ENCODE measurements at places on chromosomes 11 and 22.

DNA sequence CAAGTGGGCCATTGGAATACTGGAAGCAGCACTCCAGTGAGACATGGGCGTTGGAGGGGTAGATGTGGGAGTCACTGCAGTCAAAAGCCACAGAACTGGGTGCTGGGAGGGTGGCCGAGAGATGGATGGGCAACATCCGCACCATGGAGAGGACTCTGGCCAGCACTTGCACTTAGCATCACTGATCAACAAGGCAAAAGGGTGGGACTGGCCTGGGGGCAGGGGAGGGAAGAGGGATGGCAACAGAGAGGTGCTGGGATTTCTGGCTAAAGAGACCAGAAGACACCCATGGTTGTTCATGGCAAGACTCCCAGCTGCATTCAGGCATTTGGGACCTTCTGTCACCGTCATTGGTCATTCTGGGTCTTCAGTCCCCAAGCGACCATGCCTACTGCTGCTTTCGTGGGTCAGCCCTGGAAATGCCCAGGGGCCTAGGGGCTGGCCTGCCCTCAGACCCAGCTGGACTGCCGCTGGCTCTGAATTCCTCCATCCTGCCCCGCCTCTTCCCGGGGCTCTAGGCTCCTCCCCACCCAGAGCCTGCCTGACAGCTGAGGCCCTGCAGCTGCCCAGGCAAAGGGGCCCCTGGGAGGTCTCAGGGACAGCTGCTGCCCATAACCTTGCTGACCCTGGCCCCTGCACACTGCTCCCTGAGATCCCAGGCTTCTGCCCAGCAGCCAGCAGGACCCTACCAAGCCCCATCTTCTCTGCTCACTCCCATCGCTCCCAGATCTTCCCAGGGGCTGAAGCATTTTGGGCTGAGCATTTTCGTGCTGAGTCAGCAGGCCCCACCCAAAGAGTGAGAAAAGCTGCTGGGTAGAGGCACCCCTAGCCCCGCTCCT, 13.0 kb upstream of the CDC42EP2 start:
- DNase-seq: no peak

GRCh38 chr11:113574586-113574985, 99.4 kb upstream of the DRD2 start:
- no peak for DNase-seq

- DNase-seq: no peak
Observed at GRCh38 chr11:100857236-100858005, 170.3 kb downstream of the ARHGAP42 start.

- no peak for DNase-seq
Observed at GRCh38 chr11:46413760-46414465, 22.3 kb upstream of the CHRM4 start.

GRCh38 chr11:111759376-111759775, 6.8 kb downstream of the PPP2R1B start:
- DNase-seq: no peak

DNA sequence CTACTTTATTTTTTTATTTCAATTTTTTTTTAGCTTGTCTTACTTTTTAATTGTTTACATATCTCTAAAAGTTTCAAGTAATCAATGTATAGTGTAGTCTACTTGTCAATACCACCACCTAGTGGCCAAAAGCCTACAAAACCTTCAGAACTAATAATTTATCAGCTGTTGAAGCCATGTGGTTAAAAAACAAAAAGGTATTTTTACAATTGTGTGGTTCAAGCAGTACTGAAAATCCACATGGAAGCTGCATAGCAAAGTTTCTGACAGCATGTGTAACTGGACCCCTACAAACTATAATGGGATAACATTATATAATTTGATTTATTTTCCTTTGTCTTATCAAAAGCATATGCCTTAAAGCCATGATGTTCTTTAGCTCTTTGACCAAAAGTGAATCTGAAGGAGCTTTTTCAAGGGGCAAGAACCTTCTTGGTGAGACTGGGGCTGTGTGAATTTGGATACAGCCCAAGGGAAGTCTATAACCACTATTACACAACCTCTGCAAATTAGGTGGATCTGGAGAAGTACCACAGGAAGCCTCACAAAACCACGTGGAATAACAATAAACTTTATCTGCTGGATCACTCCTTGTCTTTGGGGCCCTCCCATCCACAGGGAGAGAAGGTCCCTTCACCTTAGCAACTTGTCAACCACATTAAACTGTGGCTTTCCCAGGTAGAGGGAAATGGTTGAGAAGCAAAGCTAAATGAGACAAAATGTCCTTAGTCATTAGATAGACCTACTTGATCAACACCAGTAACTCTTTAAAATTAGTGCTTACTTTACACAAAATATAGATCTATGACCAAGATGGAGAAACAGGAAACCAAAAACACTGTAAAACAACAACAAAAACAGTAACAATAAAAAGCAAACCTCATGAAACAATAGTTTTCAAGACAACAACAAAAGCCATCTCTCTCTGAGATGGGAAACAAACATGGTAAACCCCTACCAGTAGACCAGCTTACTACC, 9.9 kb downstream of the NARS2 start:
- DNase-seq: peak; percentile 45

DNA sequence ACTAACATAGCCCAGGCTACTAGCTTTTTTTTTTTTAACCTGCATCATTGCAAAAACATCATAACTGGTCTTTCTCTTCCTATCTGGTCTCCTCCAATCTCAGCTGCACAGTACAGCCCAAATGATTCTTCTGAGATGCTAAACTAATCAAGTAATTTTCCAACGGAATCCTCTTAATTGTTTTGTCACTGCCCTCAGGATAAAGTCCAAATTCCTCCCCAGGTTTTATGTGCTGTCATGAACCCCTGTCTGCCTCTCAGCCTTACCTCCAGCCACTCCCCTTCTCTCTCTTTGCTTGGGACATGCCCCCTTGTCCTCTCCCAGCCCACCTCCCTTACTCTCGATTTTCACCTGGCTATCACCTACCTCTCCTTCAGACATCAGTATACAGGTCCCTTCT, 12.5 kb downstream of the APBB1 start:
- no peak for DNase-seq

DNA sequence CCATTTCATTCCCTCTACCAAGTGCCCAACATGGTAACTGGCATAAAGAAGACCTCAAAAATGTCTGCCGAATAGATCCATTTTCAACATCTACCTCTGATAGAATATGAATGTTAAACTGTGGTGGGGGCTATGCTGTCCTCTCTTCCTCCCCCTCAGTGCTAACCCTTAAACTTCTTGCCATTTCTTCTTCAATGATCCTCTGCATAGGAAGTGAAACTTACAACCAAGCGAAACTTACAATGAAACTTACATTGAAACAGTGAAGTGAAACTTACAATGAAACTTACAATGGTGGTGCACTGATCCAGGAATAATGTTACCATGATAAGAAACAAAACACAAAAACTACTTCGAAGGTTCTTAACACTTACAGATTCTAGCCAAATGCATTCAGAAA, 4.7 kb downstream of the RTCB start:
- DNase-seq: no peak

- no peak for DNase-seq
Observed at GRCh38 chr11:128232588-128232987, 354.8 kb downstream of the ETS1 start.

DNA sequence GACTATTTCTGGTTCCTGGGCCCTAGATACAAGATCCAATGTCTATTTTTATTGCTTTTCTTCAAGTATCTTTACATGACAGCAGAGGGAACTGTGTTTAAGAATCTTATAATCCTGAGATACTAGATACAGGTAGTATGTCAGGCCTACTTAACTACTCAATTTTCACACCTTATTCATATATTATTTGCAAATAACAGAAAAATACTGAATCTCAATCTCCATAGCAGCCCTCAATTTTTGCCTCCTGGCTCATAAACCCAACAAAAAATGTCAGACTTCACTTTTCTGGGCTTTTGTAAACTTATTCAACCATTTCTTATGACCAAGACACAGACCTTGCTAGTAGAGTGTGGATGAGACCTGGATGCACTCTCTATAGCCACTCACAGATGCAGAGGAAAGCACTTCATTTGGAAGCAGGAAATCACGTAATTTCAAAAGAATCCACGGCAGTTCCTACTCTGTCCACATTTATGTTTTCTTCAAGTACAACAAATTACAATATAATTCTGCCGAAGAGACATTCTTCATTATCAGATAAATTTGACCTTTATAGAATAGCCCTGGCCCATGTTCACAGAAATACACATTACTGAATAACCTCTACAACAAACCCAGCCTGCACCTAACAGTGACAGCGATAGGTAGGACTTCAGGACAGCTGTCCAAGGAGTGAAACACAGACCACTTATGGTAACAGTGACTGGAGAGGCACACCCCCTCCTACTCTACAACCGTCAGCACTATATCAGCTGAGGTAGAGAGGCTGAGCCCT, 62.0 kb upstream of the YPEL1 start:
- no peak for DNase-seq

- no peak for DNase-seq
Observed at GRCh38 chr11:66317322-66317722, 478 bp upstream of the CD248 start.

DNA sequence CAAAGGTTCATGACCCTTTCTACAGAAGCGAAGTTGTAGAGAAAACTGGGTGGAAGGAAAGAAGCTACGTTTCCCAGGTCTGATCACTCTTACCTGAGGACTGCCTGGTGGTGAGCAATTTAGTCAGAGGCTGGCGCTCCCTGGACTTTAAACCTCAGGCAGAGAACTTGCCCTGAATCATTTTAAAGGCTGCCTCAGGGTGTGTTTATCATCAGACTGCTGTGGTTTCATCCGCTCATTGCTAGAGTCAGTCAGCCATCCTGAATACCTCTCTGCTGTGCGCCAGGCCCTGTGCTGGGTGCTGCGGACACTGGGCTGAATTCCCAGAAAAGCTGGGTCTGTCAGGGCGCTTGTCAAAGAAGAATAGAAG, 2.7 kb downstream of the DTX4 start:
- DNase-seq: no peak

- no peak for DNase-seq
Observed at GRCh38 chr22:34308101-34308500, 387.8 kb upstream of the LARGE1 start.

All from GF-D8 (cell line).